ENCODE measurements at places on chromosomes 7 and 10.
A peak's percentile ranks its signal among the peaks of the same experiment; 100 is the strongest.

DNA sequence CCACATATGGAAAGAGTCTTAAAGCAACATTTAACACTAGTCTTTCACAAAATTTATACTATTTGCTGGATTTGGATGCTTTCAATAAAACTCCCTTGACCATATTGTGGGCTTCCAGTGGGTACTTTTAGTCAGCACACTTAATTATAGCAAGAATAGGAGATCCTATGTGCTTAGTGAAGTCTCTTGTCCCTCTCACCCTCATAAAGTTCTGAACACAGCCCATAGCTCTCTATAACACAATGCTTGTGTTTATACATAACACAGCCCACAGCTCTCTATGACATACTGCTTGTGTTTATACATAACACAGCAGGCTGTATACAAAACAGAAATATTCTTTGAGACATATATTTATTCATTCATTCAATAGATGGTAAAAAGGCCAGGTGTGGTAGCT, 79.0 kb downstream of the SEMA3C start:
- DNase-seq = no peak

DNA sequence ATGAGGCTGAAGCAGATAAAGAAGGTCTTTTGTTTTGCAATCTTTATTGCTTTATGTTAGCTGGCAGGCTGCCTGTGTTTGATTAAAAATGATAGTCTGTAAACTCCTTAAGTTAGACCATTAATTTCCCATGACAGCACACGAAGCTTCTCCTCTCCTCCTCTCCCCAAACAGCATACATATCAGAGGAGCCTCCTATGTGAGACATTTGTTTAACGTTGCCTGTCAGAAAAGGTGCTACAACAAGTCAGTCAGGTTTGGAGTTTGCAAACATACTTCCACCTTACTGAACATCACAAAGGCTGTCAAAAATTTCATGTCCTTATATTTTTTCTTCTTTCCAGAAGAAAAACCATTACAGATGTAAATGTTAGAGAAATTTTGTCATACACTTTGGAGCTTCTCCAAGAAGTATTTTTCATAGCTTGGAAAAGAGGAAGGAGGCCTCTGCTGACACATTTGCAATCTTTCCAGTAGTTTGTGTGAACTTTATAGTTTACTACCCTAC, 393.1 kb downstream of the EXOC4 start:
- peak; percentile 6 for DNase-seq

DNA sequence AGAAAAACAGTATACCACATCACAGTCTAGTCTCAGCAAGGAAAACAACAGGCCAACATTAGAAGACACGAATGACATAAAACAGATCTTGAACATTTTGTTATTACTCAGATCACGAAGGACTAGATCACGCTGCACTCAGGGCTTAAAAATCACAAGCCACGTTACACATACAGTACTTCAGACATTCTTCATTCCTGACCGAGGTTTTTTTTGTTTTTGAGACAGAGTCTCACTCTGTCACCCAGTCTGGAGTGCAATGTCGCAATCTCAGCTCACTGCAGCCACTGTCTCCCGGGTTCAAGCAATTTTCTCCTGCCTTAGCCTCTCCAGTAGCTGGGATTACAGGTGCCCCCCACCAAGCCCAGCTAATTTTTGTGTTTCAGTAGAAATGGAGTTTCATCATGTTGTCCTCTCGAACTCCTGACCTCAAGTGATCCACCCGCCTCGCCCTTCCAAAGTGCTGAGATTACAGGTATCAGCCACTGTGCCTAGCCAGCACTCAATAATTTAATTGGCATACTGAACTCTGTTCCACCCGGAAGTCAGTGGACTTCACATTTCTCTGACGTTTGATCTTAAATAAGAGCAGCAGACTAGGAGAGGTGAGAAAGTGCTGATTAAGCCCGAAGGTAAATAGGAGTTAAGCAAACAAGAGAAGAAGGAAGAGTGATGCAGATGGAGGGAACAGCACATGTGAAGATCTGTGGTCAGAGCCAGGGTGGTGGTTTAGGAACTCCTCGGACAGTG, 3.5 kb downstream of the AIMP2 start:
- DNase-seq = no peak

- DNase-seq = no peak
Measured at GRCh38 chr7:65960351-65961074, 21.5 kb downstream of the GUSB start.

- DNase-seq = no peak
Measured at GRCh38 chr7:80183900-80184685, 49.5 kb downstream of the GNAI1 start.
